ENCODE measurements at places on chromosomes 2 and 18. TPM values are rescaled to one million over a fixed set of nuclear protein-coding genes. Genes with fewer than 3 reads are reported as not detected.

- H3K4me3 ChIP-seq: no peak overlapping the region
- no peak overlapping the region for H3K27ac ChIP-seq
- no peaks in the 10 kb centered on the region for H3K4me1 ChIP-seq
- DNase-seq: no peak
- H3K36me3 ChIP-seq: peaks cover 53% of the 10 kb centered on the region
- H3K27me3 ChIP-seq: no peaks in the 10 kb centered on the region
These were observed 166.2 kb downstream of the ATAD2B start for GRCh38 chr2:23760736-23761135.

DNA sequence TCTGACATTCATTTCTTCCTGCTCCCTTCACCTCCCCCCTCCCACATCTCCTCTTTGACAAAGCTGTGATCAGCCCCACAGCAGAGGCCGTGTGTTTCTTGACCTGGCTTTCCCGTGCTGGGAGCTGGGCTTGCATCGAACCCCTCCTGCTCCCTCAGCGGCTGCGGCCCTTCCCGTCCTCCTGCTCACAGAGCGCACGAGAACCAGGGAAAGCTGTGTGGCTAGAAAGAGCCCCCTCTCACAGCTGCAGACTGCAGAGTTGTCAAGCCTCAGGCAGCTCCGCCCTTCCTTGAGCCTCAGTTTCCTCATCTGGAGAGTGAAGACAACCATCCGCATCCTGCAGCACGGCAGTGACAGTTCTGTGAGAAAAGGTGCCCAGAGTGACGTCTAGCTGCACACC lies 65.7 kb upstream of the GLI2 start:
- no peaks in the 10 kb centered on the region for H3K36me3 ChIP-seq
- no peak for DNase-seq
- no peaks in the 10 kb centered on the region for H3K4me1 ChIP-seq
- H3K27me3 ChIP-seq: no peaks in the 10 kb centered on the region

Gene RTP5
- total RNA-seq: 1.7 TPM

Gene SULT1C4
- total RNA-seq: not detected

- peaks cover 40% of the 10 kb centered on the region for H3K36me3 ChIP-seq
- no peak overlapping the region for H3K4me3 ChIP-seq
- no peak overlapping the region for H3K27ac ChIP-seq
- no peaks in the 10 kb centered on the region for H3K27me3 ChIP-seq
- H3K4me1 ChIP-seq: peaks cover 7% of the 10 kb centered on the region
- DNase-seq: no peak
These were observed 58.0 kb upstream of the CABYR start for GRCh38 chr18:24080861-24081260.

All from natural killer cell (primary cell).